ENCODE measurements at places on chromosomes 3 and 15. TPM values are rescaled to one million over a fixed set of nuclear protein-coding genes. Genes with fewer than 3 reads are reported as not detected.

CCK gene
- 4.2 TPM for total RNA-seq

TRH gene
- total RNA-seq, result not detected

MGLL gene
- total RNA-seq, result 0.83 TPM

GNL3 gene
- total RNA-seq, result 169 TPM

MAGI1 gene
- total RNA-seq, result 63.8 TPM

DISP2 gene
- 1.0 TPM for total RNA-seq

HTR3E gene
- not detected for total RNA-seq

ANKRD63 gene
- 0.74 TPM for total RNA-seq

DNA sequence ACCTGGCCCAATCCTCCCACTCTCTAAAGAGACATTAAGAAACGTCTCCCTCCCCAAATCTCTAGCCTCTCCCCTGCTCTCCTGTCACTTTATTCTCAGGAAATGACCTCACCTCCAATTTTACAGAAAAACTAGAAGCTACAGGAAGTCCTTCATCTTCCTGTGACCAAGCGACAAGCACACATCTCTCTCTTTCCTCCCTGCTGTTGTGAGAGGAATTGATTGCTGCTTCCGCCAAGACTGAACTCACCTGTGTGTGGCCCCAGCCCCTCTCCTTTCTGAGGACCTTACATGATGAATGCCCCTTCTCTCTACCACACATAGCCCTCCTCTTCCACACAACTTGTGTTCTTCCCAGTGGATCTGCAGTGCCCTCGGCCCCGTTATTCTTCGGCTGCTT is 18.2 kb downstream of the DNAJB8 start:
- DNase-seq, result no peak

DNA sequence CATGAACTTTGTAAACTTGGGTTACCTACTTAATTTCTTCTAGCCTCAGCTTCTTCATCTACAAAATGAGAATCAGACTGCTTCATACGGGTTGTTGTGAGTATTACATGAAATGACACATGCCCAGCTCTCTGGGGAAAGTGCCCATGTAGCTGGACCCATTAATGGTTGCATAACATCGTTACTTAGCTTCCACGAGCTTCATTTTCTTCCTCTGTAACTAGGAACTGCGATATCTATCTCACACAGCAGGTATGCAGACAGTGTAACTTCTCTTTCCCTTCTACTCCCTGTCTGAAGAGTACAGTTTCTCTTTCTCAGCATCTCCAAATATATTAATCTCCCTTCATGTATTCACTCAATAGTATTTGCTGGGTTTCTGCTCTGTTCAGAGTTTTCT is 37.9 kb upstream of the DLG1 start:
- DNase-seq, result no peak

DNA sequence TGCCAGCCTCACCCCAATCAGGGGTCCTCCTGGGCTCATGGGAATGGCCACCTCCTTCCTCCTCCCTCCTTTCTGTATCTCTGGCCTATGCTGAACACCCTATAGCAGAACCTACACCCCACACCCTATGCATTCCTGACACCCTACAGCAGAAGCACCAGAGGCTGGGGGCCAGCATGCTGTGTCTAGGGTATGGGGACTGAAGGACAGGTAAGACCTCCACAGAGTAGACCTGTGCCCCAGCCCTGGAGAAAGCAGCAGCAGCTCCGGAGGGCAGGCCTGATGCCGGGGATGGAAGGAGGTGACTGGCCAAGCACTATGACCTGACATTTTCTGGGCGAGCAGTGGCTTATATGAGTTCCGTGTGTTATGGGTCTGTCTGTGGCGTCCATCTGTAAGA is 66.9 kb downstream of the TLE3 start:
- no peak for DNase-seq

DNA sequence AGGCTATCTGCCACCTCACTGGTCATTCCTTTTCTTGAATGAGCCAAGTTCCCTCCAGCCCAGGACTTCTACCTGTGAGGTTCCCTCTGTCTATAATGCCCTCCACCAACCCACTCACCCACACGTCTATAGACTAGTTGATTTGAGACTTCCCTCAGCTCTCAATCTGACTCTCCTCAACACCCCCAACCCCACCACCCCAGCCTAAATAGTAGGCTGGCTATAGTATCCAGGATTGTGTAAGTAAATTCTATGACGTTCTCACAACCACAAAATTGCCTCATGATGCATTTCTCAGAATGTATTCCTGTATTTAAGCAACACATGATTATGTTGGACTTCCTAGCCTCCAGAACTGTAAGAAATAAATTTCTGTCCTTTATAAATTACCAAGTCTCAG is 2.2 kb downstream of the PLSCR1 start:
- DNase-seq, result no peak

GRCh38 chr3:56759532-56759931 is 42.2 kb downstream of the ARHGEF3 start:
- DNase-seq, result no peak

- no peak for DNase-seq
These were observed 1.0 kb upstream of the CEP70 start for GRCh38 chr3:138594935-138595610.

DNA sequence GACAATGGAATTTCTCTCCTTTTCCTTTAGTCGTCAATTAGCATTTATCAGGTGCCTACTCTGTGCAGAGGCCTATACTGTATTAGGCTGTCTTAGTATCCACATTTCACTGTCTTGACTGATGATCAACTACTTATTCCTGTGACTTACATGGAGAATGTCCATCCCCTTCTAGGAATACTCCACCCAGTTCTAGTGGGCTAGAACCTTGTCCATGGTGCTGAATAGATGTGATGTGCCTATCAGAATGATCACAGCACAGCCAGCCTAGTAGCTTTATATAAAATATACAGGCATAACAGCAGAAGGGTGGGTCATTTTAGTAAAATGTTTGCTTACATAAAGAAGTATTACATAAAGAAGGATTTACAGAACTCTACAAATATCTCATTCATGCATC is 621.4 kb downstream of the PDCD6IP start:
- DNase-seq, result peak; percentile 57

DNA sequence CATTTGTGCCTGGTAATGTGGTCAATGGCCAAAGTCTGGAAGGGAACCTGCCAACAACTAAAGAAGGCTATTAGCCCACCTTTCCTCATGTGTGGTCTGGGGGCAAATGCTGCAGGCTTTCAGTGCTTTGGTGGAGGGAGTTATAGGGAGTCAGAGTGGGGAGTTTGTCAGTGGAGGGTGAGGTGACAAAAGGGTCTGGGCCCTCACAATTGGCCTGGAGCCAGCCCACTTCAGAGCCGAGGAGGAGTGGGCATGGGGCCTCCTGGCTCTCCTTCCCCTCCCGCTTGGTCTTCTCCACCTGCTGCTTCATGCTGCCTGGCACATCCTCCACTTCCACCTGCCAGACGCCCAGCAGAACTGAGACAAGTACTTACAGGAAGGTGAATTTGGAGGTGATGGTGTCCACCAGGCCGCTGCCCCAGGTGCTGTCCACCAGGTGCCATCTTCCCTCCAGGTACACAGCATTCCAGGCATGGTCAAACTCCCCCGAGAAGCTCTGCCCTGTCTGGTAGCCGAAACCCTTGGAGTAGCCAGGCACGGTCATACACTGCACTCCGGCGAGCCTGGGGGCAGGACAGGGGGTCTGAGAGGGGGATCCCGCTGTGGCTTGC is 40.9 kb downstream of the KY start:
- no peak for DNase-seq

DNA sequence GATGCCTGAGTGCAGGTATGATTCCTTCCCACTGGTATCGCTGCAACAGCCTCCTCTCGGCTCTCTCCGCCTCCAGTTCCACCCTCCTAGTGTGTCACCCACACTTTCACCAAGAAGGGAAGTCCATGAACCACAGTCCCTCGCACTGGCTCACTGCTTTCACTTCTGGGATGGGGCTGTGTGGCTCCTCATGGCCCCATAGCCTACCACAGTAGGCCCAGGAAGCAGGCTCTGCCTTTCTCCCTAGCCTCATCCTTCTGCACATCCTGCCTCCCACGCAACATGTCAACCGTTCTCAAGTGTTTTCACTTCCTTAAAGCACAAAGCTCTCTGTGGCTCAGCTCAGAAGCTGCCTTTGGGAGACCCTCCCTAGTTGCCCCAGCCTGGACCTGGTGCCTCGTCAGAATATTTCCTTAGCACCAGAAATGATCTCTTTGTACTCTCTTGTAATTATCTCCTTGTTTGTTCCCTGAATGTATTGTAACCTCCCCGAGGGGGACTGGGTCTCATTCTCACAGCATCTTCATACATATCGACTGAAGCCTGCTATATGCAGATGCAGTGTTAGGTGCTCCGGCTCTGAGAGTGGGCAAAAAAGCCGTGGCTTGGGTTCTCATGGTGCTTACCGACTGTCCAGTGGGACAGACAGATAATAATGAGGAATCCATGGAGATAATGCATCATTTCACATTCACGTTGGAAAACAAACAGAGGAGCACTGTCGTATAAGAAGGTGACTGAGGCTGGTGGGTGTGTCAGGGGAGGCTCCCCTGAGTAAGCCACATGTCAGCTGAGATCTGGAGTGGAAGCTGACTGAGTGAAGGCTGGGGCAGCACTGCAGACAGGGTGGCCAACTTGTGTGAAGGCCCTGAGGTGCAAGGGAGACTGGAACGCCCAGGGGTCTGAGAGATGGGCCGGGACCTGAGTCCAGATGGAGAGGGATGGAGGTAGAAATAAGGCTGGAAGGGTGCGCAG is 107.1 kb downstream of the DGKG start:
- no peak for DNase-seq

DNA sequence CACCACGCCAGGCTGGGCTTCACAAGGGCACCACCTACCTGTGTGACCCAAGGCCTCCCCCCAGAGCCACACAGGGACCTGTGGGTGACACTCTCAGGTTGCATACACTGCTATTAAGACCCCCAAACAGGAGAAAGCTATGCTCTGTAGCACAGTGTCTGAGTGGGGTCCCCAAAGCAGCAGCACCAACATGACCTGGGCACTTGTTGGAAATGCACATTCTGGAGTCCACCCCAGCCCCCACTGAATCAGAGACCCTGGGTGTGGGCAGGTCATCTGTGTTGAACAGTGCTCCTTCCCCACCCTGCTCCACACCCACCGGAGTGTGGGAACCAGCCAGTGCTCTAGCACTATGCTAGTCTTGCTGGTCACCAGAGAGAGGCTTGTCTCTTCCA is 76.1 kb downstream of the ADAMTS17 start:
- no peak for DNase-seq

GRCh38 chr3:127166501-127167065 is 26.3 kb upstream of the PRR23E start:
- DNase-seq, result no peak

DNA sequence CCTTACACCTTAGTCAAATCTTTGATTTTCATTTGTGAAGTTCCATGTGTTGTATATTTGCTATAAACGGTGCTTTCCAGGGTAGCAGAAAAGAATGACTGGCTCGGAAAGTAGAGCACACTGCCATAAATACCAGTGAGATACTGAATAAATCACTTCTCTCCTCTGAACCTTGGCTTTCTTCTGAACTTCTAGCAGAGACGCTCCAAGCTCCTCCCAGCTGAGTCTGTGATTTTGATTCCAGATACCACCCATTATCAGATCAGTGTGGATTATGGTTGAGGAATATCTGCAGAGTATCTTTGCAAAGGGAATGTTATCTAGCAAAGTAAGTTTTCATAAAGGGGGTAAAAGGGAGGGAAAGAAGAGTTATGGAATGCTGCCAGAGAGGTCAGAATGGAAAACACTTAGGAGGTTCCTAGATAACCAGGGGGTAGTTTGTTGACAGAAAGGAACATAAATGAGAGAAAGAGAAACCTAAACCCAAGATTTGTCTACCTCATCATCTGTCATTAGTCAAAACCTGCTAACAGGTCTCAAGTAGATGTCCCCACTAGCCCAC is 98.5 kb upstream of the PSMD6 start:
- DNase-seq, result no peak

DNA sequence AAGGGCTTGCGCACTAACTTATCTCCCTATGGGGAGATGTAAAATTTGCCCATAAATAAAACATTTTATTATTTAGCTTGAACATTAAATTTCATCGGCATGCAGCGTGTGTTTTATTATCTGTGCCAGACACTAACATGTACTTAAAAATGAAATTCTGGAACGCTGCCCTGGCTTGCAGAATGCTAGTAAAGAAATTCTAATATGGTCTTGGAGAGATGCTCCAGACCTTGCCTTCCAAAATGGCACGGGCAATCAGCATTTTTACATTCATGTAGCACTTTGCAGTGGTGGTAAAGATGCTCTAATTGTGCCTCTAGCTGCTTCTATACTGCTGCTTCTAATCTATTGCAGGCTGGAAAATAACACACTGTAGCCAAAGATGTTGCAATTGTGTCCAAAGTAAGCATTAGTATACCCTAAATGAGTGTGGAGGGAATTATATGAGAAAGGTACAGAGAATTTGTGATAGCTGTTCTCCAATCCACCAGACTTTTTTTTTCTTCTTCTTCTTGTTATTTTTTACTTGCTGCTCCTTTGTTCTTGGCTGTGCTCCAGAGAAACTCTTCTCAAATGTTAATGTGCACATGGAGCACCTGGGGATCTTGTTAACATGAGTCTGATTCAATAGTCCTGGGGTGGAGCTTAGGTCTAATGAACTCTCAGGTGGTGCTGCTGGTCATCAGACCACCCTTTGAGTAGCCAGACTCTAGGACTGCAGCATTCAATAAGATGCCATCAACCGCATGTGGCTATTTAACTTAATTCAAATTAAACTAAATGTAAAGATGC is 47.3 kb downstream of the CRABP1 start:
- DNase-seq, result no peak

- no peak for DNase-seq
These were observed 16.0 kb downstream of the SLC51A start for GRCh38 chr3:196232154-196232881.

- DNase-seq, result no peak
These were observed 72.5 kb downstream of the MRPL46 start for GRCh38 chr15:88394553-88395145.

DNA sequence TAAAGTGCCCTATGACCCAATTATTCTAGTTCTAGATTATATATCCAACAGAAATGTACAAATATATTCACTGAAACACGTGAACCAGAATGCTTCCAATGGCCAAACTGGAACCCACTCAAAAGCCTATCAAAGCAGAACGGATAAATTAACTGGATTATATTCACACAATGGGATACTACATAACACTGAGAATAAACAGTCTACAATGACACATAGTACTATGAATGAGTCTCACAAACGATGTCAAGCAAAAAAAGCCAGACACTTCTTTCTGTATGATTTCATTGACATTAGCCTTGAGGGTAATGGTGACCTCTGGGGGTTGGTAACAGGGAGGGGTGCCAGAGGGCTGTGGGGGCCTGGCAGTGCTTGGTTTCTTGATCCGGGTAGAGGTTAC is 50.9 kb upstream of the HACD2 start:
- DNase-seq, result no peak

GRCh38 chr15:74233851-74234597 is 2.1 kb upstream of the CCDC33 start:
- DNase-seq, result no peak

DNA sequence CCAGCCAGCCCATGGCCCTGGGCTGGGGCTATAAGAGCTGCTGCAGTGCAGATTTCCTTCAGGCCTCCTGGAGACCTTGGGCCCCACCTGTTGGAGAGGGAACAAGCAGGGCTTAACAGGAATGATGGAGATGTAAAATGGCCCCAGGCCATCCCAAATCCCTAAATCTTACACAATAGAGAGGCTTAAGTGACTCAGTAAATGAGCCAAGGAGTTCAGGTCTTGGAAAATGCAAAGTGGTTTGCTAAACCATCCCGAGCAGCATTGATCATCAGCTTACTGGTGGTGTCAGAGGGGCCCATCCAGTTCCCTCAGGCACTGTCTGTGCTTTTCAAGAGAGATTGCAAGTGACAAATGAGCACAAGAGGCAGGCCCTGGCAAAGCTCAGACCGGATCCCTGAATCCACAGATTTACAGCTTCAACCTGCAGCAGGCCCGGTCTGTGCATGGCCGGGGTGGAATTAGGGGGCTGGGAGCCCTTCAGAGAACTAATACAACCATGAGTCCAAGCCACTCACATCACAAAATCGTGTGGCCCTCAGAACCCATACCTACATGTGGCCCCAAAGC is 325.4 kb downstream of the UACA start:
- no peak for DNase-seq

Measured in GM23338 (cell line).